Small intestine (tissue), 16 donors: ENCODE measurements at places on chromosomes 11 and 22. TPM values are rescaled to one million over a fixed set of nuclear protein-coding genes. Genes with fewer than 3 reads are reported as not detected.
A peak's percentile ranks its signal among the peaks of the same experiment; 100 is the strongest.

Gene OR8B4
- not detected for polyA plus RNA-seq

Gene PKDREJ
- 0.27 TPM for polyA plus RNA-seq

Gene FOLR1
- polyA plus RNA-seq, result not detected

Gene MAP6
- 2.5 TPM for polyA plus RNA-seq

Gene NEU3
- polyA plus RNA-seq, result 4.3 TPM

Gene SCGB1D2
- not detected for polyA plus RNA-seq

Gene MS4A8
- polyA plus RNA-seq, result 265 TPM

Gene GDPD4
- polyA plus RNA-seq, result not detected

Gene SAA4
- polyA plus RNA-seq, result not detected

DNA sequence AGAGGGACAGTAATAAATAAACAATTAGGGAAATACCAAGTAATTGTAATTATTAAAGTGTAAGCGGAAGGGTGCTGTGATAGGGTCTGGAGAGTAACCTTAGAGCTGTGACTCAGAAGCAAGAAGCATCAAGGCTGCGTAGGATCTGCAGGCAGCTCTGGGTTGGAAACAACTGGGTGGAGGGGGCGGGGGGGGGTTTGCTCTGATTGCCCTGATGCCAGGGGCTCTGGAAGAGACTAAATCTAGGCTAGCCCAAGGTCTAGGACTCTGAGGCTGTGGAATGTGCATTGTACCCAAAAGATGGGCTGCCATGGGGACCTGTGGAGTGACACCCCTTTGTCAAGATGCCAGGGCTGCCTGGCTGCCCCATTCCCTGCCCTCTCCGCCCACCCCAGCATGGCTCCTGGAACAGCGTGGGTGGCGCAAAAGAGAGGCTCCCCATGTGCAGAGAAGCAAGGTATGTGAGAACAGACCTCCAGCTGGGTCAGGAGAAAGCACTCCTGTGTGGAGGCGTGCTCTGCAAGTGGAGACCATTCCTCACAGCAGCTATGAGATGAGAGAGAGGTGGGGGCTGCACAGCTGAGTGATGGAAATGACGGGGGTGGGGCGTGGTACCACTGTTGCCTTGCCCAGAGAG, 101.1 kb upstream of the CRYBB3 start:
- DNase-seq, result no peak

- no peak for DNase-seq
Observed at GRCh38 chr22:23187211-23187610, 6.9 kb downstream of the BCR start.

DNA sequence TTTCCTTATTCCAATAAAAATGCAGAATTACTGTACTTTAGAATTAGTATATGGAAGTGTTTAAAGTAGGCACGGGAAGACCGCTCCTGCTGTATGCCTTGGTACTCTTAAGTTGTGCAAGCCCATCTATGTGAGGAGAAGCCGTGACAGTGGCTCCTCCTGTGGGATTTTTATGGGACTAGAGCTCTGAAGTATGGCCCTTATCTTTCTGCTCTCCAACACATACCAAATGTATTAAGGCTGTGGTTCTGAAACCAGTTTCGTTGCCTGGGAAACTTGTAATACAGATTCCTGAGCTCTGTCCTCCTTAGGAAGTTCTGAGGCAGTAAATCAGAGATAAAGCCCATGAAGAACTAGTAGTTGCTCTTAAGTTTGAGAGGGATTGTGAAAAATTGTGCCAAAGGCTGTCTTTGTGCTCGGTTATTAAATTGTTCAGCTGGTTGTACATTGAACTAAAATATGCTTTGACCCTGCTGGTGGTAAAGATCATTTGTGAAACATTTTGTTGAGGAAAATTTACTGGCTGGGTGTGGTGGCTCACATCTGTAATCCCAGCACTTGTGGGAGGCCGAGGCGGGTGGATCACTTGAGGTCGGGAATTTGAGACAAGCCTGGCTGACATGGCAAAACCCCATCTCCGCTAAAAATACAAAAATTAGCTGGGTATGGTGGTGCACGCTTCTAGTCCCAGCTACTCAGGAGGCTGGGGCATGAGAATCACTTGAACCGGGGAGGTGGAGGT, 29.3 kb downstream of the RTN3 start:
- peak; percentile 85 for DNase-seq

DNA sequence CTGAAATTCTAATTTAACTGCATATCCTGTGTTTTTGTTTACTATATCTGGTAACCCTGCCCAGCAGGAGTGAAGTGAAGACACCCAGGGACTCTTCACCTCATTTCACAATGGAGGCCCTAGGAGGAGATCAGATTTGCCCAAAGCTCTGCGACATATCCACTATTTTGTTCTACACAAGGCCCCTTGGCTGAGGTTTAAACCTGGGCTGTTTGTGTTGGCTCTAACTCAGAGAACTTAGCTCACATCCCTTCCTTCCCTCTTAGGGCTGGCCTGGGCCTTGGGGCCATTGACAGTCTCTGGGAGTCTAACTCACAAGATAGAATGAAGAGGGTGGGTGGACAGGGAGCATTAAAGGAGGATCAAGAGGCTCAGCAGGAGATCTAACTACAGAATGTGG, 8.2 kb upstream of the PLA2G3 start:
- no peak for DNase-seq

- peak; percentile 53 for DNase-seq
Observed at GRCh38 chr11:72224564-72225410, at the start of gene INPPL1. TSS of gene INPPL1 (plus strand) at chr11:72224767. CDS start at chr11:72224985, 218 bp downstream.

DNA sequence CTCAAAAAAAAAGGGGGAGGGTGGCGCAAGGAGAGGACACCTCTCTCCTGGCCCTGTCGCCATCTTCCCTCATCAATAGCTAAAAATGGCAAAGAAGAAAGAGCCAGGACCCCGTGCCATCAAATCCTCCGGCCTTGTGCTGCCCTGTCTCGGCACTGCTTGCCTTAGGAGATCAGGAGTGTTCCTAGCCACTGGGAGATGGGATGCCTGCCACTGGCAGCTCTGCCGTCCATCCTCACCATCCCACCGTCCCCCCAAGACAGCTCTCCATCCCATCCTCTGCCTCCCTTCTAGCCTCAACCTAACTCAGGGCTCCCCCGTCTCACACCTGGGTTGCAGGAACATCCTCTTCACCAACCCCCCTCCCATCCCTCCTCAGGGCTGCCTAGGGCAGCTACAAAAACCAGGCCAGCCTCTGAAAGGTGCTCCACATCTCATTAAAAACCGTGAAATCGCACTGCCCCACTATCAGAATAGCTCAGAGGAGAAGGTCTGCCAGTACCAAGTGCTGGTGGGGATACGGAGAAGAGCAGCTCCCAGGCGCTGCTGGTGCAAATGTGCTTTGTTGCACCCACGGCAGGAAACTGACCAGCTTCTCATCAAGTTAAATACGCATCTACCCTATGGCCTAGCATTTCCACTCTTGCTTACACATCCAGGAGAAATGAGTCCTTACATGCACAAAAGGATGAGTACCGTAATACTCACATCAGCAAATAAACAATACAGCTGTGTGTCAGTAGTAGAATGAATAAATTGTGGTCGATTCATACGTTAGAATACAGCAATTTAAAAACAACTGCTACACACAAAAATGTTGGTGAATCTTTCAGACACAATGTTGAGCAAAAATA, 31.7 kb upstream of the GCAT start:
- no peak for DNase-seq

DNA sequence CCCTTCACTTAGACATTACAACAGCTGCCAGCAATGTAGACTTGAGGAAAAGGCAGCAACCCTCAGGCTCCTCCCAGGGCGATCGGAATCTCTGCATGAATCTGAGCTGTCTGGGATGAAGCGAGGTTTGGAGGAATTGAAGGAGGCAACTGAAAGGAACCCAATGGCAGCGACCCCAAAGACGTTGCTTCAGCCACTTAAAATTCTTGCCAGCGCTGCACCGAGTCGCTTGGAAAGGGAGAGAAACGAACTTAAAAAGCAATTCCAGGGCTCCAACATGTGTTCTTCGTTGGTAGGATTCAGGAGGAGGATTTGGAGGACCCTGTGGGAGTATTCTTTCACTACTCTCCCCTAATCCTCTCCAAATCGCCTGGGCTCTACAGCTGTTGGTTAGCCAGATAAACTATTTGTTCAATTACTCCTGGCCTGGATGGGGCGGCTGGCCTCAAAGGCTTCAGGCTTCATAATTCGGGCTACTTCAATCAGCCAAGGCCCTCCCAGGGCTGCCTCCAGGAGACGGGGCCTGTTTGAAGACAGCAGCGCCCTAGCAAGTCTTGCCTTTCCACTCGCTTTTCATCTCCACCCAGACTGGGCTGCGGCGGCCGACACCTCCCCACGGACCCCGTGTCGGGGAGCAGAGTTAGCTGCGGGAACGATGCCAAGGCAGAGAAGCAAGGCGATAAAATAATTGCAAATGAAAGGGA, 72.4 kb upstream of the TMEM45B start:
- DNase-seq, result no peak

GRCh38 chr22:47460861-47461260, 698.4 kb downstream of the TBC1D22A start:
- no peak for DNase-seq

DNA sequence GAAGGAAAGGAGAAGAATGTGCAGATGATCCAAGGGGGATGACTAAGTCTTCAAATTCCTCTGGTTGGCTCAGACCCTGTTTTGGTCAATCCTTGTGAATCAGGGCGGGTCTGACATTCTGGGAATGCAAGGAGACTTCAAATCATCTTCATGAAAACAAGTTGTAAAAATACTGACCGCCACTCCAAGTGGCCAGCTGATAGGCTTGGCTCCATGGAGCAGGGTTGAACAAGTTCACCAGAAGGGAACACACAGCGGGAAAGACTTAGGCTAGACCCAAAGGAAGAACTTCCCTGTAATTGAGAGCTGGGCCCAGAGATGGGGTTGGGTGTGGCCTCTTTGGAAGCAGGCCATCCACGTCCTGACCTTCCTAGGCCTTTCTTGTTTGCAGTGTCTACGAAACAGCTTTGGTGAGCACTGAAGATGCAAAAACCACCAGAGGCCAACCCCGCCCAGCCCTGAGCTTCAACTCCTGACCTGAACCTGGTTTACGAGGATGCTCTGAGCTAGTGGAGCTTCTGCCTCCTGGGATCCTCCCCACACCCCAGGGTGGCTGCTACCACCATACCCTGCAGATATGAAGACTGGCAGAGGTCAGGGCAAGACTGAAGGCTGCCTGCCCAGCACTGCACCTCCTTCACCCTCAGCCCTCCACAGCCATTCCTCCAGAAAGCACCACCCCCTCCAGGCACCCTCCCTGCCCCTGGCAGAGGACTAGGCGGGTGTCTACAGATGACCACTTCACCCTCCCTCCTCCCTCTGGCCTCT, 26.1 kb downstream of the GDPD5 start:
- no peak for DNase-seq

DNA sequence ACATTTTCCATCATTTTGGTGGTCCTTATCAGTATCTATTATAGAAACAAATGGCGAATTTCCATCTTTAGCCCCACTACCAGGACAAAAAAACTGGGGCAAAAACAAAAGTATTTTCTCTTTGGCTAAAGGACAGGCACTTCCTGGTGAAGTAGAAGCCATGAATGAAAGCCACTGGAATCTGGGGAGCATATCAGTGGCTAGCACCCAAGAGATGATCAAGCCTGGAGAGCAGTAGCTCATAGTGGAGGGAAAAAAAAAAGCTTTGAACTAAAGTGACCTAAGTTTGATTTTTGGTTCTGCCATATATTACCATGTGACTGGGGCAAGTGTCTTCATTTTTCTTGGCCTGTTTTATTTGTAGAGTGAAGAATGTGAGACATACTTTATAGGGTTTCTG, 272.3 kb downstream of the GUCY1A2 start:
- no peak for DNase-seq

- no peak for DNase-seq
Observed at GRCh38 chr11:119873761-119874421, 144.9 kb upstream of the NECTIN1 start.

DNA sequence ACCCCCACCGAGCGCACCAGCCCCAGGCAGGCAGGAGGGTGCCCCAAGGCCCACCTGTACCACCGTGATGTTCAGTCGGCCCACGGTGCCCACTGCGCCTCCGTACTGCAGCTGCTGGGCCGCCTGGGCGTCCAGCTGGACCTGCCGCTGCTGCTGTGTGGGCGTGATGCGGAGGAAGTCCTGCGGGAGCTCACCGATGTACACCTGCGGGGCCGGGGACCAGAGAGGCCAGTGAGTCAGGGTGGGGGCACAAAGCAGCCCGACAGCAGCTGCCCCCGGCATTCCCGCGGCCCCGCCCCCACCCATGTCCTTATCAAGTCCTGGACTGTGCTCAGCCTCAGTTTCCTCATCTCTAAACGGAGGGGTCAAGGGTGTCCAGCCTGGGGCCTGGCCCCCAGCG, 13.8 kb downstream of the TOLLIP start:
- no peak for DNase-seq

DNA sequence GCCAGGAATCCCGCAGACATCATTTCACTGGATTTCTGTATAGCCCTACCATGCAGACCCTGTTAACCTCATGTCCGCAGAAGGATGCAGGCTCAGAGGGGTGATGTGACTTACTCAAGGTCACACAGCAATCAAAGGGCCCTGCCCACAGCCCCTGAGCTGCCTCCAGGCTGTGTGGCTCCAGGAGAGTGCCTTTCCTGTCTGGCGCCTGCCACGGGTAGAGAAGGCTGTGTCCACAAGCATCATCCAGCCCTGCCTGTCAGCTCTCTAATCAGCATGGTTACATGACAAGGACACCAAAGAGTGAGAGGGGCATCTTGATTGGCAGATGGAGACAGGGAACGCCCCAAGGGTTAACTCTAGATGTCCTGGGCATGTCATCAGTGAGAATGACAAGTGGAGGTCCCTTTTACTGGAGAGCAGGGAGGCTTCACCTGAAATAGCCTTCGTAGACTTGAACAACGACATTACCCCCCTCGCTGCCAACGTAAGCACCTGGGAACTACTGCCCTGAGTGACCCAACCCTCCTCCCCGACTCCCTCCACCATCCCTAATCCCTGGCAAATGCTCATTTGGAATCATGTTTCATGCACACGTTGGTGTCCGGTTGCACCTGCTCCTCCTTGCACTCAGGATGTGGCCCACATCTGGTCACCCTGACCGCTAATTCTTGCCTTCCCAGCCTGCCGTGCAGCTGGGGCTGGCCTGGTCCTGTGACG, 6.9 kb downstream of the FGF19 start:
- no peak for DNase-seq

DNA sequence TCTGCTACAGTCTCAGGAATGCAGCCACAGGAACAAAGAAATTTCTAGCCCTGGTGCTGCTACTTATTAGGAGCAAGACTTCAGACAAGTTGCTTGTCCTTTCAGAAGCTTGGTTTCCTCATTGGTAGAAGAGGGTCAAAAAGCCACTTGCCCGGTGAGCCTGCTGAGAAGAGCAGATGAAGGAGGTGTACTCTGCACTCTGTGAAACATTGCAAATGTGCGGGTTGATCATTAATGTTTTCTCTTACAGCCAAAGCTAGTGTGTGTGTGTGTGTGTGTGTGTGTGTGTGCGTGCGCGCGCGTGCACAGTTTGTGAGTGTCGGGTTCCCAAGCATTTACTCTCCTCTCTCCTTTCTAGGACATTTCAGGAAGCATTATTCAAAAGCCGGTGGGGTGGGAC, 86.3 kb upstream of the NNMT start:
- peak; percentile 93 for DNase-seq

GRCh38 chr11:56911312-56911711, 77.4 kb upstream of the OR5AK2 start:
- no peak for DNase-seq

- no peak for DNase-seq
Observed at GRCh38 chr11:110311783-110312579, 15.6 kb upstream of the RDX start.

- DNase-seq, result peak; percentile 70
Observed at GRCh38 chr11:63858628-63859550, 20.0 kb downstream of the MARK2 start.

GRCh38 chr22:37427135-37427710, at the start of gene ELFN2:
TSS of gene ELFN2 (minus strand) at chr22:37427479. CDS start at chr22:37375534, 51,945 bp downstream.
- no peak for DNase-seq

GRCh38 chr22:19291218-19291579, 320 bp downstream of the CLTCL1 start:
- no peak for DNase-seq

GRCh38 chr22:29470159-29470855, 9.7 kb upstream of the NEFH start:
- DNase-seq, result peak; percentile 35
